Mucosa of descending colon (tissue), 3 donors: ENCODE measurements at places on chromosomes 11 and 22. TPM values are rescaled to one million over a fixed set of nuclear protein-coding genes. Genes with fewer than 3 reads are reported as not detected.

The WBP2NL gene
- 1.8 TPM for total RNA-seq

The PYGM gene
- total RNA-seq = 2.0 TPM

GRCh38 chr11:37755521-37755920 is 1157.5 kb upstream of the RAG2 start:
- DNase-seq = no peak

The GUCD1 gene
- 243 TPM for total RNA-seq

The MPPED1 gene
- total RNA-seq = not detected

- no peak for DNase-seq
These were observed 2.1 kb downstream of the MED15 start for GRCh38 chr22:20509344-20510047.

The ADM gene
- 124 TPM for total RNA-seq

DNA sequence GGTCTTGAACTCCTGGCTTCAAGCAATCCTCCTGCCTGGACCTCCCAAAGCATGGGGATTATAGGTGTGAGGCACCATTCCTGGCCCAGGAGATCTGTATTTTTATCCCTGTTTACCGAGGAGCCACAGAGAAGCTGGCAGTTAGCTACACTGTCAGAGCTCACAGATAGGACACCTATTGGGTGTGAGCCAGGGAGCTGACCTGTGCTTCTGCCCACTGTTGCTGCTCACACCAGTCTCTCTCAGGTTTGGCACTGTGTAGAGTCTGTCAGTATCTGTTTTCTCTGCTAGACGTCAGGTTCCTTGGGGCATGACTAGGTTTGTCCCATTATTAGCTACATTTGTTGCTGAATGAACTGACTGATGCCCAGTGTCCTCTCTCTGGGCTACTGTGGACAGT is 17.5 kb downstream of the PPP6R2 start:
- DNase-seq = no peak

The KRTAP5-7 gene
- total RNA-seq = 0.75 TPM

DNA sequence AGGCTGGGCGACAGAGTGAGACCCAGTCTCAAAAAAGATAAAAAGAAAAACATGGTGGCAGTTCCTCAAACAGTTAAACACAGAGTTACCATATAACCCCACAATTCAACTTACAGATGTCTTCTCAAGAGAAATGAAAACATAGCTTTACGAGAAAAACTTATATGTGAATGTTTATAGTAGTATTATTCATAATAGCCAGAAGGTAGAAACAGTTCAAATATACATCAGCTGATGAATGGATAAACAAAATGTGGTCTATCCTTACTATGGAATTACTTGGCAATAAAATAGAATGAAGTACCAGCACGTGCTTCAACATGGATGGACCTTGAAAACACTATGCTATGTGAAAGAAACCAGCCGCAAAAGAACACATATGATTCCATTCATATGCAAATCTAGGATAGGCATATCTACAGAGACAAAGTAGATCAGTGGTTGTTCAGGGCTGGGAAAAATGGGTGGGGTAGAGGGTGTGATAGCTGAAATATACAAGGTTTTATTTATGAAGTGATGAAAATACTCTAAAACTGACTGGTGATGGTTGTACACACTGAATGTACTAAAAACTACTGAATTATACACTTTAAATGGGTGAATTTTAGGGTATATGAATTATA is 12.4 kb downstream of the NF2 start:
- DNase-seq = no peak

- DNase-seq = no peak
These were observed 13.7 kb downstream of the CHADL start for GRCh38 chr22:41226723-41227655.

DNA sequence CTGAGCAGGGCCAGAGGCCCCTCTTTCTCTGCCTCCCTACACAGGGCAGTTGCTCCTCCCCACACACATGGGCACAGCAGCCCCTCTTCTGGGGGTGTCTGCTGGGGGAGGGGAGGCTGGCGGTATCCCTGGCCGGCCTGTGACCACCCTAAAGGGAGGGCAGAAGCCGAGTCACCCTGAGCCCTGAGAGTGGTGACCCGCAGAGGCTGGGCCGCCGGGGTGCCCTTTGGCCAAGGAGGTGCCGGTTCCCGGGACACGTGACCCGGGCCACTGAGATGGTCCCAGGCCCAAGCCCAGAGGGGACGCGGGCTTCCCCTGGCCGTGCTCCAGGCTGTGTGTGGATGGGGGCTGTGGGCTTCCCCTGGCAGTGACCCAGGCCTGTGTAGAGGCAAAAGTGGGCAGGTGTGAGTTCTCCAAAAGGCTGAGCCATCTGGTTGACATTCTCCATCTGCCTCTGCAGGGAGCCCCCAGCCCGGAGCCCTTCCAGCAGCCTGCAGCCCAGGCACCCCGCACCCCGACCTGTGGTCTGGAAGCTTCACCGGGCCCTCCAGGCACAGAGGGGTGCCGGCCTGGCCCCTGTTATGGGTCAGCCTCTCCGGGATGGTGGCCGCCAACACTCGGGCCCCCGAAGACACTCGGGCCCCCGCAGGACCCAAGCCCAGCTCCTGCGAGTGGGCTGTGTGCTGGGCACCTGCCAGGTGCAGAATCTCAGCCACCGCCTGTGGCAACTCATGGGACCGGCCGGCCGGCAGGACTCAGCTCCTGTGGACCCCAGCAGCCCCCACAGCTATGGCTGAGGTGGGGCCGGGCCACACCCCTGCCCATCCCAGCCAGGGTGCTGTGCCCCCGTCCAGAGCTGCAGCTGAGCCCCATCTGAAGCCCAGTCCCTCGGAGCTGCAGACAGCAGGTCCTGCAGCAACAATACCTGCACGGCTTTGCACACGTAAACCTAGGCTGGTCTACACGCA is 1.0 kb downstream of the ADM2 start:
- peak; percentile 58 for DNase-seq

- no peak for DNase-seq
These were observed 1145.6 kb upstream of the TENM4 start for GRCh38 chr11:80586464-80586863.

- DNase-seq = no peak
These were observed 95.3 kb upstream of the RCN1 start for GRCh38 chr11:31995525-31996094.

The CD3E gene
- 9.7 TPM for total RNA-seq

The POU2AF3 gene
- total RNA-seq = 6.7 TPM

GRCh38 chr22:20526305-20526627 is 18.9 kb downstream of the MED15 start:
- no peak for DNase-seq

DNA sequence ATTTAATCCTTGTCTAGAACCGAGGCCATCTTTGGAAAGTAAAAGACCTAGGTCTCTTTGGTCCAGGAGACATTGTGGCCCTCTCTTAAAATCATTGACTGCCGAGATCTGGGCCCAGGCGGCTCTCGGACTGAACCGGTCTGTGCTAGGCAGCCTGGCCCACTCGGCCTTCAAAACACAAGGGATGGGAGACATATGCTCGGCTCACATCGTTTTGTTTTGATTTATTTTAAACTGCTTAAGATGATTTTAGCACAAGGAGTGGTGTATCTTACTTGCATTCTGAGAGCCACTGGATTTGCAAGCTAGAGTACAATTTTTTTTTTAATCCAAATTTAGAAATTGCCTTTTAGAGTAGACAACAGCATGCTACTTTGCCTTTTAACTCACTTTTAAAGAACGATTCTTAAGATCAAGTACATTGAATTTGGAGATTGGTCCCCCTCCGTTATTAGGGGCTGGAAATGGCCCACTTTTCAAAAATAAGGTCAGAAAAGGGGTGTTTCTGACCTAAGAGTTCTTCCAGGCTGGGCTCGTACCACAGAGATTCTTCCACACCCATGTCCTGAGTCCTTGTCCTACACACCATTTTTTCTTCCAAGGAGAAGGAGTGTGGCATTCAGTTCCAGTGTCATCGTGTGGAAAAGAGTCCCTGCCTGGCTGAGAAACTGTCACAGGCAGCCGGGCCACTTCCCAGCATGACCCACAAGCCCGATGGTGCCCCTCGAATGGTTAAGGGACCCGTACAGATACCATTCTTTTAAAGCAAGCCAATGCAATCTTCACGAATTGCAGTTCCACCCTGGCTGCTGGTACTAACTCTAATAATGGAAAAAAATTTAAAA is 80.5 kb upstream of the WNT7B start:
- peak; percentile 45 for DNase-seq

The ENTHD1 gene
- not detected for total RNA-seq

- no peak for DNase-seq
These were observed 12.6 kb upstream of the RFPL2 start for GRCh38 chr22:32217465-32217864.

The C11orf86 gene
- total RNA-seq = 51.5 TPM

The JHY gene
- 5.4 TPM for total RNA-seq

GRCh38 chr22:17874231-17874905 is 100.1 kb upstream of the BID start:
- no peak for DNase-seq

- no peak for DNase-seq
These were observed 198.5 kb upstream of the CTSC start for GRCh38 chr11:88535916-88536547.

GRCh38 chr11:94307101-94307791 is 2.9 kb downstream of the IZUMO1R start:
- DNase-seq = no peak
